Osteoblast (primary cell): ENCODE measurements at places on chromosomes 1 and 21.

DNA sequence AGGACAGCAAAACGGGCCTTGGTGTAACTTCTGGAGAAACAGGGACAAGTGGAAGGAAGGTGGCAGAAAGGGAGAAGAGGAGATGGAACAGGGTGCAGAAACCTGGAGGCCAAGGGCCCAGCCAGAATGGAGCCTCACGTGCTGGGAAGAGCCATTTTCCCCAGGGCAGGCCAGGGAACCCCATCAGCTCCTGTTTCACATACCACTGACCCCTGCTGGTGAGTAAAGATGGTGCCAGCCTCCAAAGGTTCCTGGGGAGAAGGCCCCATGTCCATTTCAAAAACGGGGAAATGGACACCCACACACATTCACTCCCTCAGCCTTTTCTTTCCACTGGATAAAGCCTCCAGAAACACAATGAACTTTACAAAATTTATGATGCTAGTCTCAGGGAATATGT is 57.6 kb upstream of the JUN start:
- H3K4me1 ChIP-seq: peaks cover 7% of the 10 kb centered on the region
- H3K27ac ChIP-seq: no peak overlapping the region
- H3K36me3 ChIP-seq: no peaks in the 10 kb centered on the region
- H3K27me3 ChIP-seq: no peaks in the 10 kb centered on the region
- H3K4me3 ChIP-seq: no peak overlapping the region

DNA sequence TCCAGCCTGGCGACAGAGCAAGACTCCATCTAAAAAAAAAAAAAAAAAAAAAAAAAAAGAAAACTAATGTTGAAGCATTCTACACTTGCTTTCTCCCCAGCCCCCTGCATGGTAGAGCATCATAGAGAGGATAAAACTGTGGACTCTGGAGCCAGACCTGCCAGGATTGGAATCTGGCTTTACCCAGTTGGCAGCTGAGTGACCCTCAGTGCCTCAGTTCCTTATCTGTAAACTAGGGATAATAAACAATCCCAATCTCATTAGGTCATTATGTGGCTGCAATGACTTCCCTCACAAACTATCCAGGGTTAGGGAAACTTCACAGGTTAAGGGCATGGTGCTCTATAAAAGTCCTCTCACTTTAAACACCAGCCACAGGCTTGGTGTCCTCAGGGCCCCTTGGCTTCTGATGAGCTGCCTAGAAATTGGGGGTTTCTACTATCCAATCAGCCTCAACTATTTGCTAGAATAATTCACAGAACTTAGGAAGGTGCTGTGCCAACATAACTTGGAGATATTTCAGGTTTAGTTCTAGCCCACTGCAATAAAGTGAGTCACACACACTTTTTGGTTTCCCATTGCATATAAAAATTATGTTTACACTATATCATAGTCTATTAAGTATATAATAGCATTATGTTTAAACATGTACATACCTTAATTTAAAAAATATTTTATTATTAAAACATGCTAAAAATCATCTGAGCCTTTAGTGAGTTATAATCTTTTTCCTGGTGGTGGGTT is 180.5 kb upstream of the B3GALT2 start:
- H3K27me3 ChIP-seq: no peaks in the 10 kb centered on the region
- no peak overlapping the region for H3K27ac ChIP-seq
- no peaks in the 10 kb centered on the region for H3K4me1 ChIP-seq
- no peak for DNase-seq

- no peaks in the 10 kb centered on the region for H3K36me3 ChIP-seq
- peaks cover 4% of the 10 kb centered on the region for H3K4me1 ChIP-seq
- H3K4me3 ChIP-seq: no peak overlapping the region
- DNase-seq: no peak
- no peak overlapping the region for H3K27ac ChIP-seq
Observed at GRCh38 chr1:67140460-67140859, 5.7 kb upstream of the C1orf141 start.

DNA sequence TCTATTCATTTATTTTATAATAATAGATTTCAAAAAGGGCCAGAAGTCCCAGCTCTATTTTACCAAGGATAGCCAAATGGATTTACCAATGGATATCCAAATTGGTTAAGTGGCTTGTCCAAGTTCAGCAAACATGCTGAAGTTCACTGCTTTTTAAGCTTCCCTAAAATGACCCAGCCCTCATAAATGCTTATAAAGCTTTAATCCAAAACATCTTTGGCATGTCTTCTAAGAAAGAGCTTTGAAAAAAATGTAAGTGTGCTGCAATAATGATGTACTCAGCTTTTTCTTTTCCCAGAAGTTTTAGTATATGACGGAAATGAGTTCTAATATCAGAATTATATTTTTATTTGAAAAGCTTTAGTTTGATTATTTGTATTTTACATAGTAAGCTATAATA is 451.5 kb upstream of the ADAMTS5 start:
- H3K4me3 ChIP-seq: no peak overlapping the region
- no peak for DNase-seq
- H3K36me3 ChIP-seq: no peaks in the 10 kb centered on the region
- H3K4me1 ChIP-seq: peaks cover 19% of the 10 kb centered on the region
- no peaks in the 10 kb centered on the region for H3K27me3 ChIP-seq

DNA sequence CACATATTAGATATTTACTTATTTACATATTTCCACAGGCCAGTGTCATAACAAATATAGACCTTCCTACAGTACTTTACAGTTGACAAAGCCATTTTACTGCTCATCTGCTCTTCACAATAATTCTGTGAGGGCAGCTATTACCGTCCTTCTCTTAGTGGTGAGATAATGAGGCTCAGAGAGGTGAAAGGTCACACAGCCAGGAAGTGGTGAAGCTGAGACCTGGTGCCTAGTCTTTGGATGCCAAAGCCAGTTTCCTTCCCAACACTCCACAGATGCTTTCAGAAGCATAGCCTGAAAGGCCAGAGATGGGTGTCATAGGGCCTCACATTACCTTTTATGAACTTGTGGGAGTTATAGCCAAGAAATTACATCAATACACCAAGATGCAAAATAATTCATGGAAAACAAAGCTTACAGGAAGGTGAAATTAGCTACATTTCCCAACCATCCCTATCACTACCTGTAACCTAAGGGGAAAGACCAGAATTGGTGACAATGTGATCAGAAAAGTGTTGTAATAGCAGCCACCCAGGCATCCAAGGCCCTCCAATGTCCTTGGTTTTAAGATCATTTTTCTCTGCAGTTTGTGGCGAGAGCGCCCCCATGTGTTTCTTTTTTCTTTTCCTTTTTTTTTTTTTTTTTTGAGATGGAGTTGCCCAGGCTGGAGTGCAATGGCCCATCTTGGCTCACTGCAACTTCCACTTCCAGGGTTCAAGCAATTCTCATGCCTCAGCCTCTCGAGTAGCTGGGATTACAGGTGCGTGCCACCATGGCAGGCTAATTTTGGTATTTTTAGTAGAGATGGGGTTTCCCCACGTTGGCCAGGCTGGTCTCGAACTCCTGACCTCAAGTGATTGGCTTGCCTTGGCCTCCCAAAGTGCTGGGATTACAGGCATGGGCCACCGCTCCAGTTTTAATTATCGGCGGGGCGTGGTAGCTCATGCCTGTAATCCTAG is 26.5 kb upstream of the RPL11 start:
- no peaks in the 10 kb centered on the region for H3K36me3 ChIP-seq
- no peak overlapping the region for H3K4me3 ChIP-seq
- H3K27ac ChIP-seq: no peak overlapping the region
- no peaks in the 10 kb centered on the region for H3K4me1 ChIP-seq
- H3K27me3 ChIP-seq: peaks cover 6% of the 10 kb centered on the region
